ENCODE measurements at places on chromosomes 2 and 18.

DNA sequence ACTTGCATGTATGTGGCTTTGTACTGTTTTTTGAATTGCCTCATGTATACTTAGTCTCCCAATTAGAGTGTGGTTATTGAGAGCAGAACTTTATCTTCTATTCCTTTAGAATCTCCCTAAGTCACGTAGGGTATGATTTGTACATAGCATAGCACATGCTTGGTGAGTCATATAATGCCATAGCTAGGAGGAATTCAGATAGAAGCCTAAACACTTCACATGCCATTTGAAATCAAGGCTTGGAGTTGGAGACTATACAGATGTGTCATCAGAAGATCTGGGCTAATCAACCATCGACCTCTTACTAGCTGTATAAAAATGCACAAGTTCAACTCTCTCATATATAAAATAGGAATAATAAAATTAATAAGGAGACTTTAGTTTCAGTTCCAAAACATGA, 222.6 kb upstream of the ST6GAL2 start:
- no peak for DNase-seq

DNA sequence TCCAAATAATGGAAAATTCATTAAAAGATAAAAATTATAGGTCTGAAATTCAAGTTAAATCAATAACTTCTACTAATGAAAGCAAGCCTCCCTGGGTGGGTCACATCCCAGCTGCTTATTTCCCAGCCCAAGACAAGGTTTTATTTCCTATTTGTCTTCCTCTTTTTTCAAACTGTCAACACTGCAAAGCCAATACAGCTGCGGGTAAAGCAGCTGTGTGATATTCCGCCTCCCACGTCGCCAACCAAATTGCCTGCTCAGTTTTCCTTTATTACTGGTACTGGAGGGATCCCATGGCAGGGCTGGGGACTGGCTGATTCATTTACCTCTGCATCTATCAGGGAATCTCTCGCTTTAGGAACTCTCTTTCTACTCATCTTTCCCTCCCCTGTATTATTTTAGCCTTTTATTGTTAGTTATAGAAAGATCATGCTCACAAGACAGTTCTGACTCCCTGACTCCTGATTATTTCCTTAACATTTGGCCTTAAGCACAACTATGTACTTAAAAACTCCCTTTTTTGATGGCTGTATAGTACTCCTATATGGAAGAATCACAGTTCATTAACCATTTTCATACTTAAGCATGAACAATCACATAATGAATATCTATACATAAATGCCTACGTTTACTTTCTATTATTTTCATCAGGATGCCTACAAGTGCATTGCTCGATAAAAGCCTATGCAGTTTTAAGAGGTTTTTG, 253.1 kb downstream of the CDCA7 start:
- DNase-seq = no peak

DNA sequence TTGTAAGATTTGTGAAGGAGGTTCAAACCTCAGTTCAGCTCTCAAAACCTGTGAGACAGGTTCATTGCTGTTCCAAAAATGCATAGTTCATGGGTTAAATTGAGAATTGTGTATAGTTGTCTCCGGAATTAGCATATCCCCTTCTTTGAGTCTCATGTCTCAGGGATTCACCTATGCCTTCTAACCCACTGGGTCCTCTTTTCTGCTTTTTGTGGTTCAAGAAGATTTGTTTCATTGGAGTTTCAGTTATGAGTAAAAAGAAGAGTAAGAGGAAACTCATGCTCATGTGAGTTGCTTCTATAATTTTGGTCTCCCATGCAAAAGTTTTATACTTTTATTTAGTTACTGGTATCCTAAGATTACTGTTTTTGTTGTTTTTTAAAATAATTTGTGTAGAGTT, 1219.8 kb upstream of the ZEB2 start:
- DNase-seq = no peak

DNA sequence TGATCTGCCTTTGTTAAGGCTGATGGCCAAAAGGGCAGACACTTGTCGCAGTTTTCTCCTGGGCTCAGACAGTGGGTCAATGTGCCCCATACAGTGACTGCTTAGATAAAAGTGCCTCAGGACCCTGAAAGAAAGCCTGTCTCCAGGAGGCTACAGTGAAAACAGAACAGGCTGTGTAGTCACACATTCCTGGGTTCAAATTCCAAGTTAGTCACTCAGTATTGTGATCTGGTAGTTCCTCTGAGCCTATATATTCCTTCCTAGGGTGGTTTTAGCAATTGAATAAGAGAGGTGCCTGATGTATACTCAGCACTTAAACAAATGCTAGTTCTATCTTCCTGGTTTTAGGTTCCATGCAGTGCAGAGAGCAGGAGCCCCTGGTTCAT, 54.4 kb downstream of the RPL37A start:
- DNase-seq = no peak

GRCh38 chr2:168992591-168993349, 38.4 kb downstream of the ABCB11 start:
- DNase-seq = no peak

GRCh38 chr2:64873472-64873924, 115.7 kb upstream of the SLC1A4 start:
- DNase-seq = peak; percentile 92

DNA sequence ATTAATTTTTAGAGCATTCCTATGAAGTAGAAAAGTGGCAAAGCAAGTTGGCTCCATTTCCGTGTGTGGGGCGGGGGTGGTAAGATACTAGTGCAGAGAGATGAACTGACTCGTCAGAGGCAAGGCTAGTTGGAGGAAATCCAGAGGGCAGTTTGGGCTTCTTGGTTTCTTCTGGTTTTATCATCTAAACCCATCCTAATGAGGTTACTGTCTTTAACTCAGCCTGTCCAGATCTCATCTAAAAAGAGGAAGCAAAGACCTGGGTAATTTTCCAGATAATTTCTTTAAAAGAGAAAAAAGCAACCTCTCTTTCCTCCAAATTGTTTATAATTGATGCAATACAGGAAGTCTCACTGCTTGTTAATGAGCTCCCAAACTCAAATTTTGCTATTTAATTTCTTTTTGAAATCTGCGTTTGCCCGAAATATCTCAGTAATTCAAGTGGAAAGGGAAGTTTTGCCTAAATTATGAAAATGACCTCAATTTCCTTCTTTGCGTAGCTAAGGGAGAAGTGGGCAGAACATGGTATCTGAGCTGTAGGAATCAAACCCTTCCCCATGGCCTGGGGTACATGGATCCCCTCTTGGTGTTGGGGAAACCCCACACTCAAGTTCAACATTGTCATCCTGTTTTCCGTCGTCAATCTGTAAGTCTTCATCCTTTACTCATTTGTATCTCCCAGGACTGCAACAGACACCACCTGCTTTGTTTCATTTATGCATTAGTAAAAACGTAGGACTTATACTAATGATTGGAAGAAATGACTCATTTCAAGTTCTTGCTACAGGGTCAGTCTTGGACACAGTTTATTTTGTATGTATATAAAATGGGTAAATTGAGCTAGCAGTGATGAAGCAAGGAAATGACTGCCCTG, 89.1 kb upstream of the KLF7 start:
- DNase-seq = no peak

DNA sequence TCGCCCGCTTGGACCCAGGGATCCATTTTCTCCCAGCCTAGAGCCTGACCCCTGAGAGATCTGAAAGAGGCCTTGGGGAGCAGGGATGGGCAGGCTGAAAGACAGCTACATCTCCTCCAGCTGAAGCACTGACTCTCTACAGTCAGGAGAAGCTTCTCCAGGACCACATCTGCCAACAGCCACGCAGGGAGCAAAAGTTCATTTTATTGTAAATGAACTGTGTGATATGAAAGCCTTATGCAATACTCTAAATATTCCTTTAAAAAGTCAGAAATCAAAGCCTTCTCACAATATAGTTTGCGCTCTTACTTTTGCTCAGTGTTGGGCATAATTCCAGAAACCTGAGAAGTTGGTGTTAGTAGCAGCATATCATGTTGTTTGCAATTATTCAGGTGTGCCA, 428.9 kb upstream of the RAB6C start:
- DNase-seq = no peak

- DNase-seq = no peak
These were observed 21.9 kb upstream of the CERS6 start for GRCh38 chr2:168434146-168434545.

GRCh38 chr2:12704378-12704777, 12.4 kb upstream of the TRIB2 start:
- no peak for DNase-seq

- no peak for DNase-seq
These were observed 98.0 kb downstream of the TRABD2A start for GRCh38 chr2:84782717-84783442.

- DNase-seq = no peak
These were observed 52.5 kb downstream of the POMC start for GRCh38 chr2:25115902-25116301.

DNA sequence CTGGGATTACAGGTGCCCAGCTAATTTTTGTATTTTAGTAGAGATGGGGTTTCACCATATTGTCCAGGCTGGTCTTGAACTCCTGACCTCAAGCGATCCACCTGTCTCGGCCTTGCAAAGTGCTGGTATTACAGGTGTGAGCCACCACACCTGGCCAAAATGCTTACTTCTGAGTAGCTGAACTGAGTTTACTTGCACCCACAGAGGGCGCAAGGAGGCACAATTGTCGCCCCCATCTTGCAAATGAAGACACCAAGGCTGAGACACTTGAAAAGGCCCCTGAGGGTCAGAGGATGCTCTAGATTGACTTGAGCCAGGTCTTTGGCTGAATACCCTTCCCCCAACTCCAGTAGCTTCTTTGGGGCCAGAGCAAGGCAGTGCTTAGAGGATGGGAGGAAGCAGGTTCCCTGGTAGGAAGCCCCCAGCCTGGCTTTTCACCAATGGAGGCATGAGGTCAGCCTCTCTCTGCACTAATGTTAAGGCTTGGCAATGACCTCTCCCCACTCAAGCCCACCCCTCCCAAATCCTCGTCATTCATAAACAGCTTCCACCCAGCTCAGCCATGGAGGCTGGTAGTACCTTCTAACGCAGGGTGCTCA, 14.5 kb upstream of the KIF1A start:
- DNase-seq = no peak

DNA sequence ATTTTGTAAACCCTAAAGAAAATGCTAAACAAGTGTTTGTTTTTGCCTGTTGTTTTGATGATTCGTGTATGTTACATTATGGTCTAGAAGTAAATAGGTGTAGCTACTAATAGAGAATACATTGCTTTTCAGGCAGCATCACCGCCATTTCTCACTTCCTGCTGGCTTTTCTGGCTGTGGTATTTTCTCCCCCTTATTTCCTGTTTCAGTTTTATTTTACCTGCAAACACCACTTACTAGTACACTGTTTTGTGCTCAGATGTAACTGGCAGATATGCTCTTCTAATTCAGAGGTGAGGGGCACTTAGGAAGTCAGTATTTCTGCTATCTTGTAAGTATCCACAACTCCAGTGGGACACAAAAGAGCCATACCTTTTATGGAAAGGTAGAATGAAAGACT, 38.1 kb upstream of the SLC3A1 start:
- DNase-seq = no peak

GRCh38 chr2:89763581-89764485, 1072.4 kb downstream of the RPIA start:
- no peak for DNase-seq

- DNase-seq = no peak
These were observed 78.3 kb downstream of the ADAM23 start for GRCh38 chr2:206521612-206522011.

- DNase-seq = no peak
These were observed 22.2 kb downstream of the ATAD2B start for GRCh38 chr2:23904692-23905091.

DNA sequence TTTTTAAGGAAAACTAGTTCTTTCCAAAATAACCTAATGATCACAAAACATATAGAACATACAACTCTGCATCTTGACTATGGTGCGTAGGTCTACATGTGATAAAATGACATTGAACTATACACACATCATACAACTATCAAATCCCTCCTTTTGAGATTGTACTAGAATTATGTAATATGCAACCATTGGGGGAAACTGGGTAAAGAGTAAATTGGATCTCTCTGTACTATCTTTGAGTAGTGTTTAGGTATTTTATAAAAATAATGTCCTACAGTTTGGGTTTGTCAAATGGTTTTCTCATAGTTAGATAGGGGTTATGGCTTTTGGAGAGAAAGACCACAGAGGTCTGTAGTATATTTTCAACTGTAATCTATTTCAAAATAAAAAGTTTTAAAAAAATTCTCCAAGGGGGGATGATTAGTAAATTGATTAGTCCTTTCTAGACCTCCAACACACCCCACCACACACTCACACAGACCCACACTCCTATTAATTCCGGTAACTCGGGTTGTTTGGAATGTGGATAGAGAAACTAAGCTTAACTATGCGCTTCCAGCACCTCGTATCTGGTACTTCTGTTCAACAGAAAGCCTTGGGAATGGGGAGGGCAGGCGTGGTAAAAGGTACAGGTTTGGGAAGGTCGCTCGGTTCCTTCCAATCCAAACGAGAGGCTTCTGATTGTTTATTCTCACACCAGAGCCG, 695 bp upstream of the BIRC6 start:
- DNase-seq = no peak

DNA sequence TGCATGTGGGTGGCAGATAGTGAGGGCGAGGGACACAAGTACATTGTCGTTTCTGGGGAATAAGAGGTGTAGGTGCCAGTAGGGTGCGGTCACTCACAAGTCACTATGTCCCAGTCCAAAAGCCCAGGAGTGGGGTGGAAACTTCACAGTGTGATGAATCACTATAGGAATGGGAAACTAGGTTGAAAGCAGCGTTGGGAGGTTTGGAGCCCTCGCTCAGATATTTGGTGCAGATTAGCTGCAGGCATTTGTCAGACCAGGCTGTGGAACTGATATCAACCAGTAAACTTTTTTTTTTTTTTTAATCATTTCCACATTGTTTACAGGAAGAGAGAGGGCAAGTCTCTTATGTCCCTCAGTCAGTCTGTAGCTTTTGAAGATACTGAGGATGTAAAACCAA, 121.8 kb downstream of the CERS6 start:
- DNase-seq = no peak

DNA sequence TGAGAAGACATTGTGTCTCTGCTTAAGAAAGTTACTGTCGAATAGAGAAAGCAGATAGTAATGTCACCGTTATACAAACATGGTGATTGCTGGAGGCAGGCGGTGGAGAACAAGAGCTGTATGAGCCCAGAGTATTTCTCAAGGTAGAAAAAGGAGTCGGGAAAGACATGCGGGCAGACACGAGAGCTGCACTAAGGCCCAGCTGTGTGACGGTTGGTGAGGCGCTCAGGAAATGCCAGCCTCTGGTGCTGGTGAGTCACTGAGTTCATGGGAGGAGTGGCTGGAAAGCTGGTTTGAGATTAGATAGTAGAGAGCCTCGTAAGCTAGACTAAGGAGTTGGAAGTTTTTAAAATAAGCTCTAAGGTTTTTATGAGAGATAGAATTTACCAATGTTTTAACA, 390.9 kb upstream of the TRIB2 start:
- DNase-seq = no peak

- no peak for DNase-seq
These were observed 22.2 kb upstream of the EPC2 start for GRCh38 chr2:148622366-148622765.
